CD4-positive, alpha-beta T cell treated with Interleukin-17A for 4 hours (primary cell): ENCODE measurements at places on chromosomes 5 and 9.

GRCh38 chr5:139759219-139759721 is 36.3 kb upstream of the PSD2 start:
- no peak for DNase-seq

DNA sequence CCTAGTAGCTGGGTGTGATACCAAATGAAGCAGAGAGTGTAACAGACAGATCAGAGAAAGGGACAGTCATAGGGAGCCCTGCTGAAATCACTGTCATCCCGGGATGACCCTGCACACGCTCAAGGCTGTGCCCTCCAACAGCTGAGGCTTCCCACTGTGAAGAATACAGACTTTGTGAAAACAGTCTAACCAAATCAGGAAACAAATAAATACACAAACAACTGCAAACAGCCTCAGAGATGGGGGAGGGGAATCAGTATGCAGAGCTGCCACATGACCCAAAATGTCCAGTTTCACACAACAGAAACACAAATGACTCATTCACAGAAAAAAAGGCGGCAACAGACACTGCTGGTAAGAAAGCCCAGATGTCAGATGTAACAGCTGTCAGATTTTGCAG is 101.9 kb downstream of the ADAMTS2 start:
- DNase-seq: no peak

GRCh38 chr9:112086627-112087026 is 88.5 kb downstream of the SUSD1 start:
- DNase-seq: no peak

DNA sequence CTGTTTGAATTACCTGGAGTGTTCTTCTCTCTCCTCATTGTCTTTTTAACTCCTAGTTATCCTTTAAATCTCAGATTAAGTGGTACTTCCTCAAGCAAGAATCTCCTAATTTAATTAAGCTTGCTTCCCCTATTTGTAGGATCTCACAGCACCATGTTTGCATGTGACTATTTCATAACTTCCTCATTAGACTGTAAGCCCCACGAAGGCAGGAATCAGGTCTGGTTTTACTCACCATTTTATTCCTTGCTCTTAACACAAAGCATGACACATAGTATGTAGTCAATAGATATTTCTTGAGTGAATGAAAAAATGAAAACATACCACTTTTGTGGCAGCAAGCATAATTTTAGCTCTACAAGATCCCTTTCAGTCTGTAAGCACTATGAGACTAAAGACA is 1.3 kb upstream of the ERMP1 start:
- no peak for DNase-seq
